ENCODE measurements at places on chromosomes 5 and 9. TPM values are rescaled to one million over a fixed set of nuclear protein-coding genes. Genes with fewer than 3 reads are reported as not detected.

TEX48 gene
- not detected for total RNA-seq

COL5A1 gene
- 16.0 TPM for total RNA-seq

RGS7BP gene
- 8.1 TPM for total RNA-seq

SPINK7 gene
- total RNA-seq: not detected

QRFP gene
- total RNA-seq: not detected

ZNF366 gene
- 8.1 TPM for total RNA-seq

DNA sequence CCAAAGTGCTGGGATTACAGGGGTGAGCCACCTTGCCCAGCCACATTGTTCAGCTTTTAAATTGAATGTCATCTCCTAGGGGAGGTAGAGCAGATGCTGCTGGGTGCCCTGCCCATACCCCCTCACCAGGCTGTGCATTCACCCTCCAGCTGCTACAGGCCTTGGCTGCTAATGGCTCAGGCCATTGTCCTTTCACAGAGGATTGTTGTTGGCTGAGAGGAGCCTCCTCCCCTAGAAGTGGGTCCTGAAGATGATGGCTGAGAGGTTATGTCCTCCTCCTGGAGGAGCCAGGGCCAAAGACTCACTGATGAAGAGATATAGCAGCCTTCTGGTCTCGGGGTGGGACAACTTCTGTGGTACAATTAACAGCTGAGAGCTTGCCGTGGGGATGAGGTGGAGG, 74.6 kb downstream of the PHAX start:
- peak; percentile 40 for DNase-seq

DNA sequence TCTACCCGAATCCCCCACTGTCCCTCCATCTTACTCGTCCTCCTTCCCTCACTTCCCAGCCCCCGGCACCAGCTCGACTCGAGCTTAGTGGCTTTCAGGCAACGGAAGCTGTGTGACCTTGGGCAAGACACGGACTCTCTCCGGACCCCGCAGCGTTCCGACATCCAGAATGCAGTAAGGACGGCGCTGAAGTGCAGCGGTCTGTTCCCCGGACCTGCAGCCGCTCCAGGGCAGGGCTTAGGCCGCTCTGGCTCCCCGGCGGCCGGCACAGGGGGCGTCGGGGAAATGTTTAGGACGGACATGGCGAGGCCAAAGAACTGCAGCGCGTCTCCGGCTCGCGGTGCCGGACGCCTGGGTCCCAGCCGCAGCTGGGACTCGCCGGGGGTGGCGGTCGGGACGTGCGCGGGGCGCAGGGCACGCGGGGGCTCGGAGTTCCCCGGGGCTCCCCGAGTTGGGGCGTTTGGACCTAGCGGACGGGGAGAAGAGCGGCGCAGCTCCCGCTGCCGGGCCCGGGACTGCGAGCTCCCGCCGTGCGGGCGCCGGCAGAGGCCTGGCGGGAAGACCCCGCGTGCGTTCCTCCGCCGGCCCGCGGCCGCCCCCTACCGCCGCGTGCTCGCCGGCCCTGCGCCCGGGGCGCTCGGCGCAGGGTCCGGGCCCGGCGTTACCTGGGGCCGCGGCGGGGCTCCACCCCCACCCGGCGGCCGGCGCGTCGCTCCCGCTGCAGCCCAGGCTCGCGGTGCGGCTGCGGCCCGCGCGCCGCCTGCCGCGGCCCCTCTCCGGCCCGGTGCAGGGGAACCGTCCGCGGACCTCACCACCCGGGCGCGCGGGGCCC, 5.6 kb upstream of the RNF44 start:
- peak; percentile 57 for DNase-seq

- peak; percentile 64 for DNase-seq
These were observed 132.4 kb upstream of the OTULINL start for GRCh38 chr5:14449052-14449661.

GRCh38 chr9:117677572-117677971, 26.6 kb upstream of the TLR4 start:
- no peak for DNase-seq

GRCh38 chr5:172644266-172644665, 3.2 kb downstream of the NEURL1B start:
- DNase-seq: no peak

GRCh38 chr5:107894361-107894760, 223.6 kb upstream of the EFNA5 start:
- DNase-seq: no peak

- no peak for DNase-seq
These were observed 97.6 kb downstream of the TLE1 start for GRCh38 chr9:81591791-81592190.

- no peak for DNase-seq
These were observed 150.3 kb upstream of the GRIA1 start for GRCh38 chr5:153340139-153340538.

GRCh38 chr5:15791274-15791673, 291.3 kb downstream of the FBXL7 start:
- DNase-seq: no peak

DNA sequence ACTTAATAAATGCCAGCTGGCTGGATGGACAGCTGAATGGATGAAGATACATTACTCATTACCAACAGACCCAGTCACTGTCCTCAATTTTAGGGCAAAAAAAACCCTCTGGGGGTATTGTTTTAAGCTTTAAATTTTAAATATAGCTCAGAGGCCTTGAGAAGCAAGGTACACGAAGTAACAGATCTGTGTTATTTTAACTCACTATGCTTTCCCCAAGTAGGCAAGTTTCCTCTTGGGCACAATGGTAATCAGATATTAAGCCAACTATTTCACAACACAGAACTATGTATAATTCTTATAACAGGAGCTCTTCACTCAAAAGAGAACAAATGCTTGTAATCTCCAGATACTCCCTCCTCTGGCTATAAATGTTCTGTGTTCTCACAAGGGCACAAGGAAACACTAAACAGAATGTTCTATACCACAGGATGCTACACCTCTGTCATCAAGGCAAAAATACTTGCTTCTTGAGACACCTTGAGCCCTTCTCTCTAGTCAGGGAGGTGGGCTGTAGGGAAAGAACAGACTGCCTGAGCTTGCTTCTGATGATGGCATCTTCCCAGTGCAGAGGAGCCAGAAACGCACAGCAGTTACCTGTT, 443.8 kb downstream of the SPOCK1 start:
- no peak for DNase-seq

DNA sequence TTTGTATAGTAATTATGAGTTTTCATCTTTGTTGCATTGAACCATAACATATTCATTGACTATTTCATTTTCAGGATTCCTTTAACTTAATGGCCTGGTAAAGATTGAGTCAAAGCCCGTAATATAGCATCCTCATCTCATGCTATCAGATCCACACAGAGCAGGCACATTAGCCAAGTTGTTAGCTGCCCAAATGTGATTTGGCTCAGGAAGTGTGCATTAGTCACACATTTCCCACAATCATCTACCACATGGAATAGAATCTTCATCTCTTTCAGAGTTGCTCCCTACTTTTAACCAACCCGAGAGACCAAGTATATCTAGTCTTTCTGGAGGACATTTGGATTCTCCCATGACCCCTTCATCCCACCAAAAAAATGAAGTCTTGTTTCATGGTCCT, 481.0 kb upstream of the PTGER4 start:
- no peak for DNase-seq

DNA sequence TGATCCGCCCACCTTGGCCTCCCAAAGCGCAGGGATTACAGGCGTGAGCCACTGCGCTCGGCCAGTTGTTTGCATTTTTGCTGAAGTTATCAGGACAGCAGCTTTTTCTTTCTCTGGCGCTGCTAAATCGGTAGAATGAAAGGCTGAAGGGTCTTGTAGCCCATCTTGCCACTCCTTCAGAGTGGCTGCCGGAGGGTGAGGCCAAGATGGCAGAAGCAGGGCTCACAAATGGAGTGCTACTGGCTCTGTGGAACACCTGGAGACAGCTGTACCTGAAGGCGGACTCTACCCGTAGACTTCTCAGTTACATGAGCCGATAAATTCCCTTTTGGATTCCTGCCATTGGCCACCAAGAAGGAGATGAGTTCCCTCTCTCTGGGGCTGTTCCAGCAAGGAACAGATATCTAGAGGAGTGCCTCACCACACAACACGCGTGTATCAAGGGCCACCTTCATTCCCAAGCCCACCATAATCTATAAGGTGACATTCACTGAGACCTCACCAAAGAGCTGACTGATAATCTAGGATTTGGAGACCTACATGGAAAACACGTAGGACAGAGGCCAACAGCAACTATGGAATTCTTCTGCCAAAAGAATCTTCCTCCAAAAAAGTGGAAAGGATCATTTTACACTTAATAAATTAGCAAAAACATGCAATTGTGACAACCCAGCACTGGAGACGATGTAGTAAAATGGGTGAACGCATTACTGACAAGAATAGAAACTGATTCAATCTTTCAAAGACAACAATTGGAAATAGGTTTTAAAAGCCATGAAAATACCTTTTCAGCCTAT, 21.8 kb downstream of the STK10 start:
- DNase-seq: no peak

DNA sequence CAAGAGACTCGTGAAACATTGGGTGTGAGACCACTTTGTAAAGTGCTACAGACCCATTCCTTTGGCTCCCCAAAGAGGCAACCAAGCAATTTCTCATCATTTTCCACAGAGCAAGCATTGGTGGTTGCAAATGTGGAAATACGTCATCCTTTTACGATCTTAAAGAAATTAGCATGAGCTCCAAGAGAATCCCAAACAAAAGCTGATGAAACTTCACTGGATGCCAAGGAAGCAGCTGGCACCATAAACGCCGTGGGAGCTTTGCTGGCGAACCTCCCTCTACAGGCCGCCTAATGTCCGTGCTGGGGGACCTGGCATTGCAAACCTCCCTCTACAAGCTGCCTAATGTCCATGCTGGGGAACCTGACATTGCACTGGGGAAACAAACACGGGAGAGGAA, 432.4 kb downstream of the ACTL7B start:
- no peak for DNase-seq
